ENCODE measurements at places on chromosomes 3 and 15.

DNA sequence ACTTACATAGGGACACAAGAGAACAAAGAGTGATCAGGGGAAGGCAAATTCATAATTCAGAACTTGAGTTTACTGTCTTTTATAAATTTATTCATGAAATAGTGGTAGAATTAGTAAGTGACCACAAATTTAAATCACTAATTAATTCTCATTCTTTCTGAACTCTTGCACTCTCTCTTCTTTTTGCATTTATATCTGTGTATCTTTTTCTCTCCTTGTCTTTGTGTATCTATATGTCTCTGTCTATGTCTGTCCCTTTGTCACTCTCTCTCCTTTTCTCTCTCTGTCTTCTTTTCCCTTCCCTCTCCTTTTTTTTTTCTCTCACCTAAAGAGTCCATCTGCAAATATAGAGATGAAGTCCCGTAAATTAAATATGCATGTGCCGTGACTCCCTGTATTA is 31.5 kb downstream of the RBMS3 start:
- DNase-seq, result no peak

DNA sequence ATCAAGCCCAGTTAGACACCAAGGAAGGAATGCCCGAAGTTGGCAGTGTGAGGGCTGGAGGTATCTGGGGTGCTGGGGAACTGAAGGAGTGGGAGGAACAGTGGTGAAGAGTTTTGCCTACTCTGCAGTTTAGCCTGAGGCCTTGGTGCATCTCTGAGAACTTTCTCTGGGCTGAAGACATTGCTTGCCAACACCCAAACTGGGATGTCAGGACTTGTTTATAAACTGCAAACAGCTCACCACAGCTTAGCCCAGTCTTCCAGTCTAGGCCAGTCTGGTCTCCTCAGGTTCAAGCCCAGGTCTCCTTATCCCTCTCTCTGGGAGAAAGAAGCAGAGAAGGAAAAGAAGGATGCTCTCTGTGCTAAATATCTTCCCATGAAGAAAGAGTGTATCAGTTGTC is 68.0 kb upstream of the BOC start:
- no peak for DNase-seq

DNA sequence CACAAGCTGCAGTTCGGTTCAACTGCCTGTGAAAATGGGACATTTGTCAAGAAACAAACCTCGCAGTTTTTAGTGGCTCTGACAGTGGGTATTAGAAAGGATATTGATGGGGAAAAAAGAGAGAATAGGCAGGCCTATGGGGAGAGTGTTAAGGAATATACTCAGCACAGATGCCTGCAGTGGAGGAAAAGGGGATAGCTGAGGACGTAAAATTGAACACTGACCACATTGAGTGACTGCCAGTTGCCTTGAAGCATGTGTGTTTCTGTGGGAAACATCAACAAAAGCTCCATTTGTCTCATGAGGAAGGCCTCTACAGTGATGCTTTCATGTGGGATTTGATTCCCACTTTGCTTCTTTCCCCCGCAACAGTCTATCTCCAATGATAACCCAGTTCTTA is 1042.1 kb downstream of the TUSC7 start:
- DNase-seq, result no peak

DNA sequence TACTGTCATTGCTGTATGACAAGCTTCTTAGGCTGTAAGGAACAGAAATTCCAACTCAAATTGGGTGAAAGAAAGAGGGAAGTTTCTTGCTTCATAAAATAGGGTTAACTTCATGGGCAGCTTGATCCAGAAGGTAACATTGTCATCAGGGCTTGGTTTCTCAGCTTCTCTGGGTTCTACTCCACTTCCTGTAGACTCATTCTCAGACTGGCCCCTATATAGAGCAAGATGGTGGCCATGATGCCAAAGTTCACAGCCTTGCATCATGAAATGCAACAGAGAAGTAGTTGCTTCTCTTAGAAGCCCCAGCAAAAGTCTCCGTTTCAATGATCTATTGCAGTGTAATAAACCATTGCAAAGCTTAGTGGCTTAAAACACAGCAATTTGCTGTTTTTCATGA is 33.6 kb downstream of the TMEM40 start:
- DNase-seq, result no peak

DNA sequence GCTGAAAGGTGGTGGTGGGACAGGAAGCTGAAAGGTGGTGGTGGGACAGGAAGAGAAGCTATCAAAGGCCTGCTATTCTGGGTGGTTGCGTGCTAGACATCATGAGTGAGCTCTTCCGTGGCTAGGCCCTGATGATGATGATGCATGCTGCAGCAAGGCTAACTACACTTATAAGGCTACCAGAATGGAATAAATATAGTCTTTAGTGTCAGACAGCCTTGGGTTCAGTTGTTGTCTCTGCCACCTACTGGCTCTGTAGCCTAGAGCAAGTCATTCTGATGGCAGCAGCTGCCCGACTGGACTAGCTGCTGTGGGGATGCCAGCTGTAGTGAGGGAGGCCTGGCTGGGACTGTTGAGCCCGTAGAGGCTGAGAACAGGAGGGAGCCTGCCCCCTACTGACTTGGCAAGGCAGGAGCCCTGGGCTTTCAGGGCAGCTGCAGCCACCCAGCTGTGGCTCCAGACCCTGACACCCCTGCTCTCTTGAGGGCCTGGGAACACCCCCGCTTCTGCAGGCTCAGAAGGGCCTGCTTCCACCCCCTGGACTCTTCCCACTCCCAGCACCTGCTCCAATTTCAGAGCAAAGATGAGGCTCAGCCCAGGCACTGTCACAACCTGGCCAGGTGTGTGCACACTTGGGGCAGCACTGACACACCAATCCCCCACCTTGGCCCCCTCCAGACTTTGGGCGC is 21.4 kb upstream of the ZBED2 start:
- DNase-seq, result peak; percentile 29

DNA sequence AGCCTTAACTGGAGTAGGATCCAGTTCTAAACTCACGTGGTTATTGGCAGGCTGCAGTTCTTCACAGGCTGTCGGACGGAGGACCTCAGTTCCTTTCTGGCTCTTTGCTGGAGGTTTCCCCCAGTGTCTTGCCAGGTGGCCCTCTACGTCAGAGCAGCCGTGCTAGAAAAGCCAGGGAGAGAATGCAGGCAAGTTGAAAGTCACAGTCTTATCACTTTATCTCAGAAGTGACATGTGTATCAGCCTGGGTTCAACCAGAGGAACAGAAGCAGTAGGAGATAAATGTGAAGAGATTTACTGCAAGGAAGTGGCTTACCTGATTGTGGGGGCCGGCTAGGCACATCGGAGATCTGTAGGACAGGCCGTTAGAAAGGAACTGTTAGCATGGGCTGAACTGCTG is 125.3 kb upstream of the BNIP2 start:
- no peak for DNase-seq

GRCh38 chr3:63968612-63969350 is 54.5 kb downstream of the PSMD6 start:
- DNase-seq, result no peak

DNA sequence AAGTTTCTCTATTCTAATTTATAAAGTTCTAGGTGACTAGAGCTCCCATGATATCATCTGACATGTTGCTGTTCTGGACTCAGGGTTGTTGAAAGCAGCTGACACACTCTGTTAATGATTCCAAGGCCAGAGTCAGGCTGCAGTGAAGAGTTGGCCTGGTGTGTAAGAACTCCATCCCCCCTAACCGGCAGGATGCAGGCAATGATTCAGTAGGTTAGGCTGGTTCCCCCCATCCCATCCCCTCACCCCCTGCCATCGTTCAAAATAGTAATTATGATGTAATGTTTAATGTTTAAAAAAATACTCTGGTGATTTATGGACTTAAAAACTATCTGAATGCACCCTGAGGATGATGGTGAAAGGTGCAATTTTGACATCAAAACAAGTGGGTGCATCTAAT is 4.6 kb upstream of the TRIM71 start:
- DNase-seq, result no peak

DNA sequence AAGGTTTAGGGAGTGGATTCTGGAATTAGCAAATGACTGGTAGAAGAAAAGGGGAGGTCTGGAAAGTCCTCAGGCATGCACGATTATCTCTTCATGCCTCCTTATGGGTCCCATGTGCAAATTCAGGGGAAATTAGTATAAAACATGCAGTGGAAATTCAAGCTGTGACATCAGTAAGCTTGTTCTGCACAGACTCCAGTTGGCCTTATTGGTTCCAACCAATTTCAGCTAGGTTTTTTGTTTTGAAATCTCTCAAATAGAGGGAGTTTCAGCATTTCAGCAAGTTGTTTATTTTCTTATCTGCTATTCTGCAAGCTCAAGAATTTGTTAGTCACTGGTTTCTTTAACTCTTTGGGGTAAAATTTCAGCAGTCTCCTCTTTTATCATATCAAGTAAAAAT is 774 bp upstream of the TMCO5A start:
- DNase-seq, result no peak
